ENCODE measurements at places on chromosomes 16 and 17.

GRCh38 chr16:58337090-58337444, 42.2 kb upstream of the PRSS54 start:
- DNase-seq, result no peak

DNA sequence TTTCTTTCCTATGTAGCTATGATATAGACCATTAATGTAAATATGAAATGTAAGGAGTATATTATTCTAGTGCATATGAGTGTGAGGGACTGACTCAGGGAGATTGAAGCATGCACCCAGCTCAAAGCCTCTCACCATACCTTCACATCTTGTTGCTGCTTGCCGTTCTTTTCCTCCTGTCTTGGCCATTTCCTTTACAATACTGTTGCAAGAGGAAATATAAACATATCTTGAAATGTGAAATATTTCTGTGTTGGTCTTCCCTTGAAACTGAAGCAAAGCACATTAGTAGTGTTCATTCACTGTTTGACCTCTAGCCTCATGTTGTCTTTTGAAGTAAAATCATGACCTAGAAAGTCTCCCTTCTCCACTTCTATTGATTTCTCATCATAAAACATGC, 46.6 kb downstream of the PHKB start:
- no peak for DNase-seq

DNA sequence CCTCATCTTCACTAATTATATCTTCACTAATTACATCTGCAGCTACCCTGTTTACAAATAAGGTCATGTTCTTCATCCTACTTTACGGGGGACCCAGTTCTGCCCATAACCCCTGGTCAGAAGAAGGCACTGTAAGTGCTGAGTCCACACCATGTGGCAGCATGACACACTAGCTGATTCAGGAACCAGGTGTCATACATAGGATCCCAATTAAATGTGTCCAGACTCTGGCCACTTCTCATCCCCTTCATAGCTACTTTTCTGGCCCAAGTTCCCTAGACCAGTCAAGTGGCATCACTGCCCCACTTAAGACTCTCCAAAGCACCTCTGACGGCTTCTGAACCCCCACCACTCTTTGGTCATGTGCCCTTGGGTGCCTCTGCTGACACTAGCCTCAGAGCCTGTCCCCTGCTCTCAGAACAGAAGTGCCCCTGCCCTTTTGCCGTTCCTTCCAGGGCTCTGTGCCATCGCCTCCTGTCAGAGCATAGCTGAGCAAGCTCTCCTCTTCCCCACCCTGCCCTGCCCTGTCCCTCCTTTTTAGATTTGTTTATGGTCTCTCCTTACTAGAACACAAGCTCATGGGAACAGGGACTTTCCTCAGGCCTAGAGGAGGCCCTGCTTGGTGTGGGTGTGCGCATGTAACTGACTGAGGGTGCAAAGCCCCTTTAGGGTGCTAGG, 61.1 kb downstream of the B9D1 start:
- DNase-seq, result no peak

- DNase-seq, result no peak
Observed at GRCh38 chr17:29880031-29880430, 50.0 kb downstream of the SSH2 start.

DNA sequence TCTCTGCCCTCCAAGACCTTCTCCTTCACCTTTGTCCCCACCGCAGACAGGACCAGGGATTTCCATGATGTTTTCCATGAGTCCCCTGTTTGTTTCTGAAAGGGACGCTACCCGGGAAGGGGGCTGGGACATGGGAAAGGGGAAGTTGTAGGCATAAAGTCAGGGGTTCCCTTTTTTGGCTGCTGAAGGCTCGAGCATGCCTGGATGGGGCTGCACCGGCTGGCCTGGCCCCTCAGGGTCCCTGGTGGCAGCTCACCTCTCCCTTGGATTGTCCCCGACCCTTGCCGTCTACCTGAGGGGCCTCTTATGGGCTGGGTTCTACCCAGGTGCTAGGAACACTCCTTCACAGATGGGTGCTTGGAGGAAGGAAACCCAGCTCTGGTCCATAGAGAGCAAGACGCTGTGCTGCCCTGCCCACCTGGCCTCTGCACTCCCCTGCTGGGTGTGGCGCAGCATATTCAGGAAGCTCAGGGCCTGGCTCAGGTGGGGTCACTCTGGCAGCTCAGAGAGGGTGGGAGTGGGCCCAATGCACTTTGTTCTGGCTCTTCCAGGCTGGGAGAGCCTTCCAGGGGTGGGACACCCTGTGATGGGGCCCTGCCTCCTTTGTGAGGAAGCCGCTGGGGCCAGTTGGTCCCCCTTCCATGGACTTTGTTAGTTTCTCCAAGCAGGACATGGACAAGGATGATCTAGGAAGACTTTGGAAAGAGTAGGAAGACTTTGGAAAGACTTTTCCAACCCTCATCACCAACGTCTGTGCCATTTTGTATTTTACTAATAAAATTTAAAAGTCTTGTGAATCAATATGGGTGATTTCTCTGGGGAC, 12.2 kb downstream of the CX3CL1 start:
- no peak for DNase-seq

- DNase-seq, result peak; percentile 39
Observed at GRCh38 chr16:89289428-89290395, 72.2 kb downstream of the ZNF778 start.

DNA sequence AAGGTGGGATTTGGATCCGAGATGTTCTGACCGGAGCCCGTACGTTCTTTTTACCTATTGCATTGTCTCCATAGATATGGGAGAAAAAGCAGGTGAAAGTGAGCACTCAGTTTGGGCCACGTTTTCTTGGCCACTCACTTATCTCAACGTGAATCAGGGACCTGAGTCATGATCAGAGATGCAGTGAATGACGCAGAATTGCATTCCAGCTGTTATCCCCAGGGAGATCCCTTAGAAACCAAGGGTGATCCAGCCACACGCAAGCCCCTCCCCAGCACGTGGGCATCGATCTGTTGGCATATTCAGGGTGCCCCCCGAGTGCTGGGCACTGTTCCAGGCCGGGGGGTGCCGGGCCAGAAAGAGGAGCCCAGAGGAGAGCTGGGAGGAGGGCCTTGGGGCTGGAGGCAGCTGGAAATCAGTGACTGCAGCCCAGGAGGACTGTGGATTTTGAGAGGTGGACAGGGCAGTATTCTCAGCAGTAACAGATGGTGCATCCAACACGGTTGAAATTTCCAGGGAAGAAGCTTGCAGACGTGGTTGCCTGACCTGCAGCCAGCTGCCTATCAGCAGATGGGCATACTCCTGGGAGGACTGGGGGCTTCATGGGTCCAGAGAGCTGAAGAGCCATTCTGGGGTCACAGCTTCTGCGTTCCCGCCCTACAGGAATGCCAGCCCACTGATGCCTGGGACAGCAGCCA, 87.2 kb upstream of the CACNG5 start:
- DNase-seq, result no peak

- no peak for DNase-seq
Observed at GRCh38 chr17:27585153-27585681, 45.8 kb upstream of the LGALS9 start.

DNA sequence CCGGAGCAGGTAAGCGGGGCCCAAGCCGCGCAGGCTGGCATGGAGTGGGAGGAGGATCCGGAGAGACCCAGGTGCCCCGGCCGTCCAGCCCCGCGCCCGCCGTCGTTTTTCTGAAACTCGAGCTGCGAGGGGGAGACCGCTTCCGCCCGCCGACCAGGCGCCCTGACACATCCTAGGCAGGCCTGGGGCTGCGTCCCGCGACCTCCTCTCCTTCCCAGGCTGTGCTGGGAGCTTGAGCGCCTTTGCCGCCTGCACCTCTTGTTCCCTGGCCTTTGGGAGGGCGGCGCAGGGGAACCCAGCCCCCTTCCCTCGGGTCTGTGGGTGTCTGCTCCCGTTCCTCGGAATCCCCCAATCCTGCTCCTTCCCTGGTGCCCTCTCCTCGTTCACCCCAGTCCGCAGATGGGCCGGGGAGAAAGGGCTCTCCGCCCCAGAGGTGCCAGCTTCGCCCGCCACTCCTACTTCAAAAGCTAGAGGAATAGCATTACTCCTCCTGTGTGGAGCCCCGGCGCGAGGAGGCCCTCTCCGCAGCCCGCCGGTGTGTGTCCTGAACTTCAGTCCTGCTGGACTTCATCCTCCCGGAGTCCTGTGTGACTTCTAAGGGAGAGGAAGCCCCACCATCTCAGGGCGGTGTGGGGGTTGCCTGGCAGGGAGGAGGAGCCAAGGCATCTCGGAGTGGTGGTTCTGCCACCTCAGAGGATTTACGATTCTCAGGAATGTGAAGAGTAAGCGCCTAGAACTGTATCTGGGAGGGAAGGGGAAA, 1.0 kb downstream of the NHERF1 start:
- no peak for DNase-seq

DNA sequence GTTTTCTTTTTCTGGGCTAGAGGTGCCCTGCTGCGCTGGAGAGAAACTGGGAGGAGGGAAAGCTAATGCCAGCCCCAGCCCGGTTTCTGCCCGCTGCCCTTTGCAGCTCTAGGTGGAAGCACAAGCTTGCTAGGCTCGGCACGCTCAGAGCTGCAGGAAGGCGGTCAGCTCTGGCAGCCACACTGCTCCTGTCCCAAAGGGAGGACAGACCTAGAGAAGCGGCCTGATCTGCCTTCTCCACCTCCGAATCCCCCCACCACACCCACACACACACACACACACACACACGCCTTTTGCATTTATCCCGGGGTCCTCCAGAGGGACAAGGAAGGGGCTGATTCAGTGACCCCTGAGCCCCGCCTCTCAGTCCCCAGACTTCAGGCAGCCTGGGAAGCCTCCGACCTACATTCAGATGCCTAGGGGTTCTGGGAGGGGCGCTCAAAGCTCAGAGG, 418.1 kb downstream of the SOX9 start:
- no peak for DNase-seq

DNA sequence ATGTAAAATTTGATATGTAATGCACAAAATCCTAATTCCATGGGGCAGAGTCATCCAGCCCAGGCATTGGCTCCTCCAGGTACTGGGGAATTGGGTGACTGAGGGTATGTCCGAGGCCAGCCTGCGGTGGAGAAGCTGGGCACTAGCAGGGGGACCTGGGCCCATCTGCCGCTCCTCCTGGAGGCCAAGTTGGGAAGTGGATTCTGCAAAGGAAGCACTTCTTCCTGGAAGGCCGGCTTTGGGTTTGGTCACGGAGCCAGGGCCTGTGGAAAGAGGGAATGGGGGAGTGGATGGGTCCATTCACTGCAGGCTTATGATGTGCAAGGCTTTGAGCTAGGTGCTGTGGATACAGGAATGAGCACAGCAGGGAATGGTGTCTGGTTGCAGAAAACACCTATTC, 85.8 kb downstream of the GNAO1 start:
- no peak for DNase-seq

GRCh38 chr17:2028234-2028614, 1.7 kb upstream of the DPH1 start:
- no peak for DNase-seq

DNA sequence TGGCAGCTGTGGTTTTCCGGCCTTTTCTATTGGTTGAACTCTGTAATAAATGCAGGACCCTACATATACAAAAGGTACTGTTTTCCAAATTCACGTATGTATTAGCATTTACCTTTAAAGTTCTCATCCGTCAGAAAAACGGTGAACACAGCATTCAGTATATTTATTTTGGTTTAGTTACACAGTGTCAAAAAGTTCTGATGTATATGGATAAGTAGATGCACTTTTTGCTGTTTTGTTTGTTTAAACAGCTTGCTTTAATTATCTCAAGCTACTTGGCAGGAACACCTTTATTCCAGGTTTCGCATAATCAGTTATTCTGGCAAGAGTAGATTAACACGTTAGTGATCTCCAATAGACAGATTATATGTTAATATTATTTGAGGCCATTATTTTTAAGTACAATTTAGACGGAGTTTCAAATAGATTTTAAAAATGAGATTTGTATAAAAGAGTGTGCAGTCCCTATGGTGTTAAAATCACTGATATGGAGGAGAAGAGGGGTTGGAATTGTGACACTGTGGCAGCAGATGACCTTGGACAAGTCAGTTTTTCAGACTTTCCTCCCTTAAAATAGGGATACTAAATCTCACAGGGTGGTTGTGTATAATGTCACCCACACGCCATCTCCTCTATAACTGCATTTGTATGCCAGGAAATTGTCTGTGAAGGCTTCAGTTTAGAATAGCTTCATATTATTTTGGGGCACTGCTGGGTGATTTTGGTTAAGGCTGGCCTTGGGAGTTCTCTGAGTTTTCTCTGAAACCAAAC, 2.1 kb downstream of the HERPUD1 start:
- DNase-seq, result no peak

DNA sequence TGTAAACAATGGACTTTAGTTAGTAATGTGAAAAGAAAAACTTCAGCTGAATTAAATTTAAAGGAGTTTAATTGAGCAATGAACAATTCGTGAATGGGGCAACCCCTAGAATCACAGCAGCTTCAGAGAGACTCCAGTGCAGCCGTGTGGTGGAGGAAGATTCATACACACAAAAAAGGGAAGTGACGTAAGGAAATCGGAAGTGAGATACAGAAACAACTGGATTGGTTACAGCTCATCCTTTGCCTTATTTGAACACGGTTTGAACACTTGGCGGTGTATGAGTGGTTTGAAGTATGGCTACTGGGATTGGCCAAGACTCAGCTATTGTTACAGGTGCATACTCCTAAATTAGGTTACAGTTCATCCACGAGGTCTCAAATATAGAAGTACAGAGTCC, 460.4 kb upstream of the ASIC2 start:
- DNase-seq, result no peak

GRCh38 chr17:48724251-48725003, 1.4 kb downstream of the PRAC2 start:
- DNase-seq, result peak; percentile 63

- DNase-seq, result no peak
Observed at GRCh38 chr16:80023865-80024264, 423.3 kb upstream of the MAF start.

- DNase-seq, result no peak
Observed at GRCh38 chr17:31216031-31216751, 80.8 kb downstream of the OMG start.

DNA sequence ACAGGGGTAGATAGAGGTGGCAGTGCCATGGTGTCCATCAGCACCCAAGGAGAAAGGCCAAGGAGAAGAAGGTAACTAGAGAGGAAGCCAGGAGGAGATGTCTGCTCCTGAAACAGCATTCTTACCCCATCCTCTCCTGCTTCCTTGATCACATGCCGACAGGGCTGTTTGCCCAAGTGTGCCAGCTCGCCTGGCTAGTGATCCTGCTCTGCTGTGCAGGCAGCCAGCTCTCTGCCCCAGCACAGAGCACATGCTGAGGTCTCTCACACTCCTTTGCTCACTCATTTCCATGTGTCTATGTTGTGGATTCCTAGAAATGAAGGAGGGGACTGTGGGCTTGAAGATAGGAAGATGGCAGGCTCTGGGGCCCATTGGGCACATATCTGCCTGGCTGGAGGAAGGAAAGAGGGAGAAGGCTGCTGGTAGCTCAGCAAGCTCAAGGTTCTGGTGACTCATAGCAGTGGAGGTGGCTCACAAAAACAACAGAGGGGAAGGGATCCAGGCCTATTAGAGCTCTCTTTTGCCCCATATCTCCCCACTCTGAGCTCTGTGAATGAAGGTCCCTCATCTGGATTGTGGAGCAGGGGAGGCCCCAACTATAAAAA, 54.3 kb downstream of the NEUROD2 start:
- DNase-seq, result no peak
